ENCODE measurements at places on chromosomes 13 and 19.

- DNase-seq = no peak
These were observed 199.6 kb downstream of the KLF5 start for GRCh38 chr13:73258406-73258805.

DNA sequence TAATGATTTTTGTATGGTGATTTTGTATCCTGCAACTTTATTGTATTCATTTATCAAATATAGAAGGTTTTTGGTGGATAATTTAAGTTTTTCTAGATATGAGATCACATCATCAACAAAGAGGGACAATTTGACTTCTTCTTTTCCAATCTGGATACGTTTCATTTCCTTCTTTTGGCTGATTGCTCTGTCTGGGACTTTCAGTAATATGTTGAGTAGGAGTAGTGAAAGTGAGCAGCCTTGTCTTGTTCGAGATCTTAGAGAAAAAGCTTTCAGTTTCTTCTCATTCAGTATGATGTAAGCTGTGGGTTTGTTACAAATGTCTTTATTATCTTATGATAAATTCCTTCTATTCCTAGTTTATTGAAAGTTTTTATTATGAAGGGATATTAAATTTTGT lies 352.0 kb upstream of the DACH1 start:
- no peak for DNase-seq

DNA sequence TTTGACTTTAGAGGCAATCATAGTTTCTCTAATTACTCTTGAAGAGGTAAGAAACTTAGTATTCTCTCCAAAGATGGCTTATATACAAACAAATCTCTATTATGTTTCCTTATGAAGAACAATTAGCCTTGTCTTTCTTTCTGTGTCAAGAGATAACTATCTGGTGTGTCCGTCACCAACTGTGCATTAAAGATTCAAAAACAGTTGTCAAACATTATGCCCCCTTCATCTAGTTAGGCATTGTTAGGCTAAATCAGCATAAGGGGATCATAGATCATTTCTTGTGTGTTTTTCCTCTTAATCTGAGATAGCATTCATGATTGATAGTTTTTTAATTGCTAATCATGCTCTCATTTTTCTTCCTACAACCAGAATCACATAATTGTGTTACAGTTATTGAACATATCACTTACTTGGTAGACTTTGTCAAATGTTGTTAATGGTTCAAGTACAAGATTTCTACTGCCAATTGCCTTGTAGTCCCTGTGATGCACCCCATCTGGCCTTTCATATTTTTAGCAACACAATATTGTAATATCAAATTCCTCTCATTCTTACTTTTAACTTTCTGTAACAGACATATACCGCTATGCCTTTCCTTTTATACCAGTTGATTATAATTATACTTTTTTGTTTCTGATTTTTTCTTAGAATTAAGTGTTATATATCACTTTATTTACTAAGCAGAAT lies 612.7 kb downstream of the SLITRK6 start:
- DNase-seq = no peak

- no peak for DNase-seq
These were observed 37.1 kb upstream of the RNF113B start for GRCh38 chr13:98214008-98214643.

- no peak for DNase-seq
These were observed 420.5 kb upstream of the KLF12 start for GRCh38 chr13:74554569-74555275.

DNA sequence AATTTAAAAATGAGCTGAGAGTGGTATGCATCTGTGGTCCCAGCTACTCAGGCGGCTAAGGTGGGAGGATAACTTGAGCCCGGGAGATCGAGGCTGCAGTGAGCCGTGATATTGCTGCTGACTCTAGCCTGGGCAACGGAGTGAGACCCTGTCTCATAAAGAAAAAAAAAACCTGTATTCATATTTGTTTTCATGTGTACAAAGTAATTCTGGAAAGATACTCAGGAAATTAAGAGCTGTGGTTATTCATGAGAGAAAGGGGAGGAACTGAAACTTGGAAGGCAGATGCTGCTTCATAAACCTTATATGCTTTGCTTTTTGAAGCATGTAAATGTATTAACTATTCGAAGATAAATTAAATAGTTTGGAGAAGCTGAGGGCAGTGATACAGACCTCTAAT lies 8.8 kb upstream of the RLN3 start:
- DNase-seq = no peak

DNA sequence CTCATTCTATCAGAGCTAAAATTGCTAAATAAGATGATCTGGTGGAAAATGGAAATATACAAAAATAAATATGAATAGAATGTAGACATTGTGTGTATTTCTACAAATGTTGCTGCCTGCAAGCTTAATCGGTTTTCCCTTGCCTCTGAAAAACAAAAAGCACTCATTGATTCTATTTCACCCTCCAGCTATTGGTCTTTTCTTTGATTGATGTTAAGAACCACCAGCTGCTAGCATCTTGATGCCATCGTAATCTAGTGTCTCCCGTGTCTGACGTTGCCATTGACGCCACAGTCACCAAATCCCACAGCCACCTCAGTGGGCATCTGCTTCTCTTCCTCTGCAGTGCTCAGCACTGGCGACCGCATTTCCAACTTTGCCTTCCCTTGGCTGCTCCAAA lies 461.8 kb downstream of the MYO16 start:
- no peak for DNase-seq

GRCh38 chr19:34841780-34842179 lies 68.8 kb upstream of the ZNF599 start:
- DNase-seq = no peak

- DNase-seq = no peak
These were observed 3.1 kb downstream of the ADAMTS10 start for GRCh38 chr19:8607386-8607785.

DNA sequence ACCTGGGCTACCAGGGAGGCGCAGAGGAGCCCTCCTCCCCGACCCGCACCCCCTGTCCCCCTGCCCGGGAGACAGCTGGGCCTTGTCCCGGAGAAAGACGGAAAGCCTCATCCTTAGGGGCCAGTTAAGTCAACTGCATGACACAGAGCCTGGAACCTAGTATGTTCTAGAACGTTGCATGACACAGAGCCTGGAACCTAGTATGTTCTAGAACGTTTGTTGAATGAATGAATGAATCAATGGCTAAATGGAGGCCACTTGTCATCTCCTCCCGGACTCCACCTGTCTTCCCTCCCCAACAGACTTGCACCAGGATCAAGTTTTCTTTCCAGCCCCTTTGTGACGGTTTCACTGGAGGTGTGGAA lies 706 bp downstream of the SERP2 start:
- DNase-seq = no peak

GRCh38 chr13:112756511-112756966 lies 66.7 kb downstream of the ATP11A start:
- no peak for DNase-seq

DNA sequence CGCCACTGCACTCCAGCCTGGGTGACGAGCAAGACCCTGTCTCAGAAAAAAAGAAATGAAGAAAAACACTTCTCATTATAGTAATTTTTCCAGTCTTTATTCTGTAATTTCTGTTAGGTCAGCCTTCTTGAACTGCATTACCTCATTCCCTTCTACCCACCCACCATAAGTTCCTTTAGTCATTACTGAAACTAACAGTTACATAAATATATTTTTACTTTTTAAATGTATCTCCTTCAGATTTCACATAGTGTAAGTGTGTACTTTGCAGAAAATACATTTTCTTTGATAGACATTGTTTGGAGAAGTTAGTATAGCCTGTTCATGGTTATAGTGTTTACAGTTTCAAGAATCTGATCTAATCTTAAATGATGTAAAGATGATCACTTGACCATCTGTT lies 31.7 kb upstream of the KCTD4 start:
- no peak for DNase-seq

DNA sequence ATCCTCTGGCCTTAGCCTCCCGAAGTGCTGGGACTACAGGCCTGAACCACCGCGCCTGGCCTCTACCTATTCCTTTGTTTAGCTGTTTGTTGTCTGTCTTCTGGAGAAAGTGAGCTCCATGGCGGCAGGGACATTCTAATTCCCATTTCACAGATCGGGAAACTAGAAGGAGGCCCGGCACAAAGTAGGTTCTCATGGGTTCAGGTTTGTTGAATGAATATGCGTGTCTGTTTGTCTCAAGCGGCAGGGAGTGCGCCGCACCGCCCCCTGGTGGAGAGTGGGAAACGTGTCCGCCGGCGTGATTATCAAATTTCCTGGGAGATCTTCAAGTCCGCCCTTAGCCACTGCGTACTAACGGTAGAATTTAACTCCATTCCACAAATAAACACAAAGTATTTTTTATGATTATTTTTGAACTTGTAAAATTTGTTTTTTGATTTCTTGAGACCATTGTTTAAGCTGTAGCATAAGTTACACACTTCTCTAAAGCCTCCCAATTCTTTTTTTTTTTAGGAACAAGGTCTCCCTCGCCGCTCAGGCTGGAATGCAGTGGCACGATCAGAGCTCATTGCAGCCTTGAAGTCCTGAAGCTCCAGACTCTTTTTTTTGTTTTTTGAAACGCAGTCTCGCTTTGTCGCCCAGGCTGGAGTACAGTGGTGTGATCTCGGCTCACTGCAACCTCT lies 8.9 kb upstream of the CCDC9 start:
- peak; percentile 90 for DNase-seq

GRCh38 chr19:11198769-11199424 lies 1.6 kb upstream of the KANK2 start:
- no peak for DNase-seq

GRCh38 chr19:1630012-1630411 lies 22.4 kb downstream of the TCF3 start:
- no peak for DNase-seq

GRCh38 chr13:76790980-76791819 lies 95.0 kb downstream of the KCTD12 start:
- no peak for DNase-seq

DNA sequence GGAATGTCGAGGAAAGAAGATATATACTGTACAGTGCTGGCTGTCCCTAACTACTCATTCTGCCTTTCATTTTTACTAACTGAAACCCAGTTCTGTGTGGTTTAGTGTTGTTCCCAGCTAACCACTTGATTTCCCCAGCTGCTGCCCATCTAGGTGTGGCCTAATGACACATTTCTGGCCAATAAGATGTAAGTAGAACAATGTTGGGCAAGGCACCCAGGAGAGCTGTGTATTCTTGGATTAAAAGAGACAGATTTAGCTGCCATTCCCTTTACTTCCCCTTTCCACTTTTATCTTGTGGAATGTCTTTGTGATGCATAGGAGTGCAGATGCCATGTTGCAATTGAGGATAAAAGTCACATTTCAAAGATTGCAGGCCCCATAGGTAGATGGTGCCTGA lies 28.3 kb upstream of the PCDH9 start:
- no peak for DNase-seq

DNA sequence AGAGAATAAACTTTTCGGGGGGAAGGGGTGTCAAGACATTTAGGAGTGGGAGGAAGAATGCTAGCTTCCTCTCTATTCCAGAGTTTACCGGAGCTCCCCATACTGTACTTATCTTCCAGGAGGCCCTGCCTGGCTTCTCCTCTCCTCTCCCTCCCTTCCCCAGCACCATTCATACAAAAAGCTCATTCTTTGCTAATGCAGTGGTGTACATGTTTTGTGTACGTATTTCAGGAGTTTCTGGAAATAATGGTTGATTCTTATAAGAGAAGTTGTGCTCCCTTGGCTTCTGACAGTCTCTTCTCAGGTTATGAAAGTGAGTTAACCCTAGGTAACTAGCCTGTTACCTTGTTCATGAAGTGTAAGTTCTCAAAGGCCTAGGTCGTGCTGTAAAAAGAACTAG lies 7.1 kb downstream of the SAMD4B start:
- no peak for DNase-seq

DNA sequence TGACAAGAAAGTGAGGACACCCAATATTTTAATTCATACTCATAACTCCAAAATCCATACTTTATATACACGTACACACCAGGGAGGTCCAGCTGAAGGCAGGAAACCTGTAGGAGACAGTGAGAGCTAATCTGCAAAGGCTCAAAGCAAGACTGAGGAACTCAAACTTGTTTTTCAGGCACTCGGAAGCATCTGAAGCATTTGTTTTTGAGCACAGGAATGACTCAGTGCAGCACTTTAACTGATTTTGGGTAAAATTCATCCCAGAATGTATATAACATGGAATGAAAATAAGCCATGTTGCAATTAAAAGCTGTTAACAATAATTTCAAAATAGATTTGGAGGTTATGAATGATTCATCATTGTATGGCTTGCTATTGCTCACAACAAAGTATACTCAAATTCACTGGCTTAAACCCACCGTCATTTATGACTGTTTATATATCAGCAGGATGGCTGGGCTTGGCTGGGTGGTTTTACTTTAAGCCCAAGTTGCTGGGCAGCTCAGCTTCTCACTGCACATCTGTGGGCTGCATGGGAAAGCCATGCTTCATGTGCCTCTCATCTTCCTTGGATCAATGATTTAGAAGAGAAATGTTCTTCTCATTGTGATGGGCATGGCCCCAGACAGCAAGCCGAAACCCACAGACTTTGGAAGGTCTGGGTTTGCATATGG lies 177.0 kb downstream of the RFC3 start:
- no peak for DNase-seq

DNA sequence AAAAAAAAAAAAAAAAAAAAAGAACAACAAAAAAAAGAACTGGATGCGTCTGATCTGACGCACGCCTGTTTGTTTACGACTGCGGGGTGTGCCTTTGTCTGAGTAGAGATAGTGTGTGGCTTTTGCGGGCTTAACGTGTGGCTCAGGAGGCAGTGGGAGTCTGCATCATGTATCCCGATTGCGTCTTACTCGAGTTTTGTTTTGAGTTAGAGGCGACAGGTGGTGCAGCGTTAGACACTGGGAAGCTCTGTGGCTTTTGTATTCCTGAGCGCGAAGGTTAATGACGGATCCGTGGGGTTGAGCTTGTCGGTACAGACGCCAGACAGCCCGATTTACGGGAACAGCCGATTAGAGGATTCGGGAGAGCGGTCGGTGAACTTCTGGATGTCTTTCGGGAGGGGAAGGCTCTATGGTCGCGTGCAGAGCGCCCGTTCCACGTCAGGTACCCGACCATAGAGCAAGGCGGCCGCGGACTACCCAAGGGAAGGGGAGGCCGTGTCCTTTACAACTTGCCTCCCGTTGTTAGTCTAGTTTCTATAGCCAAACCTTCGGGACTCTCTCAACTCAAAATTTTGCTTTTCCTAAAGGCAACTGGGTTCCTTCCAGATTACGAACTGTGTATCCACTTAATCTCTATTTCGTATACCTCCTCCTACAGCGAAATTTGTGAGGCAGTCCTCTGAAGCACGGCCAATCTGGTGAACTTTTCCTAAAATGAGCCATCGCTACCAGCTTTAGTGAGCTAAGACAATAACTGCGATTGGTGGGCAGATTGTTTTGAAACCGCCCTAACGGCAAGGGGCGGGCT lies 926 bp upstream of the HNRNPUL1 start:
- peak; percentile 87 for DNase-seq

- DNase-seq = no peak
These were observed 132.7 kb downstream of the ZDHHC20 start for GRCh38 chr13:21326155-21327031.

DNA sequence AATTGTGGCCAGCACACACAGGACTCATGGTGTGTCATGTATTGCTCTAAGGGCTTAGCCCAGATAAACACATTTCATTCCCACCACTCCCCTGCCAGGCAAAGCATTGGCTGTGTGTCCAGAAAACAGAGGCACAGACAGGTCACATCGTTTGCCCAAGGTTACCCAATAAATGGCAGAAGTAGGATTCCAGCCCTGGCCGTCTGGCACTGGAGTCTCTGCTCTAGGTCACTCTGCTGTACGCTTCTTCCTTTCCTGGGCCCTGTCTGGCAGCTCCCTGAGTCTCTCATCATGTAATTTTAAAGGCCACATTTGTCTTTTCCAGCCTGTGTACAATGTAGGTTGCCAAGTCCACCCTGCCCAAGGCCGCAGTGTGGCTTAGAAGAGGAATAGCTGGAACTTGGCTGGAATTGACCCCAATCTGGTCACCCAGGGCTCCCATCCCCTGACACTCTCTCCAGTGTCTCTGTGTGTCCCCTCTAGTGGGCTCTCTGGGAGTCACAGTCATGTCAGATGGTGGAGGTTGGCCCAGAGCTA lies 264.5 kb upstream of the TSHZ3 start:
- DNase-seq = no peak
